Femur (tissue), 1 donor: ENCODE measurements at places on chromosomes 3 and 15.
A peak's percentile ranks its signal among the peaks of the same experiment; 100 is the strongest.

GRCh38 chr3:99504258-99504657, 134.1 kb upstream of the COL8A1 start:
- DNase-seq, result no peak

- no peak for DNase-seq
Measured at GRCh38 chr15:79212589-79213157, 69.8 kb upstream of the ANKRD34C start.

- DNase-seq, result no peak
Measured at GRCh38 chr3:138234401-138235179, 47.5 kb downstream of the ARMC8 start.

GRCh38 chr3:160556141-160556540, 9.2 kb downstream of the KPNA4 start:
- DNase-seq, result no peak

- DNase-seq, result no peak
Measured at GRCh38 chr3:118435851-118436350, 598.7 kb downstream of the IGSF11 start.

DNA sequence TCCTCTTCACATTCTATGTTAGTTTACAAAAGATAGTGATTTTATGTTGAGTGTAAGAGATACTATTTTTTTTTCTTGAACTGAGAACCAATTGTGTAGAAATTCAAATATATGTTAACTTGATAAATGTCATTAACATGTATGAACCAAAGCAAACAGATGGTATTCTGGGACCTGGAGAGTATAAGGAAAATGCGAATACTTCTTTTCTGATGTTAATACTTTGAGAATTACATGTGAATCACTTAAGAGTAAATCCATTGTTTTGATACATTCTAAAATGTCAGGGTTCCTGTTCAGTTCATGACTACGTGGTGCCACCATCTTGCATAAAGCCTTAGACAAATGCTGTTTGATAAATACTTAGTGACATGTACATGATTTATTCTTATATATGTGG, 541.3 kb downstream of the FGF12 start:
- DNase-seq, result no peak

DNA sequence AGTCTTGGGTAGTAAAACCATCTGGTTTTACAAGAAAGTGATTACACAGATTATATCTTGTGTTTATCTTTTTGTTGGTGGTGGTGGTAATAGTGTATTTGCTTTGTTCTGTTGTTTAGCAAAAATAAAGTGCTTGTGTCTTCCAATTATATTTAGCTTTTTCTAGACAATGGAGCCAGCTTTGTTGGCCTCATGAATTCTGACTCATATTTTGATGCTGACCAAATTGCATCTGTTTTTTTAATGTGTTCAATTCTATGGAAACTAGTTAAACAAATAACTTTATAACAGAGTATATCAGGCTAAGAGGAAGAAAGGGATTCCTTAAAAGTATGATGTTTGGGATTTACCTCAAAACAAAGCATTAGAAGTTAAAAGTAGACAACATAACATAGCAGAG, 69.3 kb upstream of the BFSP2 start:
- no peak for DNase-seq

- DNase-seq, result no peak
Measured at GRCh38 chr3:70753572-70753971, 441.1 kb upstream of the MDFIC2 start.

GRCh38 chr15:40871749-40872617, 2.1 kb downstream of the RHOV start:
- DNase-seq, result no peak

DNA sequence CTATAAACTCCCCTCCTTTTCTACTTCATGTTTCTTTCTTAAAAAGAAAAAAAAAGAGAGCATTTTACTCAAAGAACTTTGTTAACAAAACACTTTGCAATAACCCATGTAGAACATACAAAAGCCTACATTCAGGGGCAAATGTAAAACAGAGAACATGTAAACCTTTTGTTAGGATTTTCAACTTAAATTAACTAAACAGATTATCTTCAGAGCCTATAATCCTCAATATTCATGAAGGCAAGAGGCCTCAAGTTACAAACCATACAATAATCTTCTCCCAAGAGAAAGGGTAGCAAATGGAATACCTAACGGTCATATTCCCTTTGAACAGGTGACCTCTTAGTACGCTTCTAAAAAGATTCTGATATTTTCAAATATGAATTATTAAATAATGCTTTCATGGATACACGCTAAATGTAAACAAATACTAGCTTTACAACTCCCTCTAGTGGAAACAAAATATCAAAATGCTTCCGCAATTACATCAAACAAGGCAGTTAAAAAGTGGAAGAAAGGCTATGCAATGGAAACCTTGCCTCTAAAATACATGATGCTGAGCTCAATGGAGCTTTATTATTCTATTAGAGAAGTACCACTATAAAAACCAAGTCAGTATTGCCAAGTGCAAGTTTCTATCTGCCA, 9.9 kb downstream of the CEP152 start:
- DNase-seq, result no peak

DNA sequence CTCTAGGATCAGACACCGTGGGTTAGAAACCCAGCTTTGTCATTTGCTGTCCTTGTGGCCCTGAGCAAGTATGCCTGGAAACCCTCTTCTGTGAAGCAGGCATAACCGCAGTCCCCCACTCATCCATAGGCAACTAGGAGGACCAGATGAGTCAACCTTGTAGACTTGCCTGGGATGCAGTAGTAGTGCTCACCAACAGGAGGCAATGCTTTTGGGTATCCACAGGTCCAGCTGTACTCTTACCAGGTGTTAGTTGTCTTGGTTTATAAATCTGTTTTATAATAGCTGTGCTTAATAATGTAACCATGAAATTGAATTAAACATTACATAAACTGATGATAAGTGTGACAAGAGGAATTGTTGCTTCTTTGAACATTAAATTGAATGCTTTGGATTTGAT, 389.3 kb downstream of the IL20RB start:
- DNase-seq, result no peak

DNA sequence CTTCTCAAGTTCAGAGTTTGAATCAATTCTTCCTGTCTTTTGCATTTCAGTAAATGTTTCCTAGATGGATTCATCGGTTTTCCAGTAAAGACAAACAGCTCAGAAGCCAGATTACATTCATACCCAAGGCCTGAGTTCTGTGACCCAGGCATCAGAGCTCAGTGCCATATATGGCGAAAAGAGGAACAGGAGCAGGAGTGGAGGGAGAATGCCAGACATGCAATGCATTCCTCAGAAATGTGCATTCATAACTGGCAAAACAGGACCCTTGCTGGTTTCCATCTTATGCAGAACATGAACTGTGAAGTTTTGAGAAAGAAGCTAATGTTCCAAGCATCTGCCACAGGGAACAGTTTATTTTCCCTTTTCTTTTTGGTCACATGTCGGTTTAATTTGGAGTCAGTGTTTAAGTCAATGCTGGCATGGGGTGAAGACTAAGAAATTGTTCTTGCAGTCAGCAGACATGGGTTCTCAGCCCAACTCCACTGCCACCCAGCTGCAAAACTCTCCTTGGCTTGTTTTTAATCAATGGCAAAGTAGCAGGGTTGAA, 116.5 kb downstream of the LPP start:
- peak; percentile 27 for DNase-seq

DNA sequence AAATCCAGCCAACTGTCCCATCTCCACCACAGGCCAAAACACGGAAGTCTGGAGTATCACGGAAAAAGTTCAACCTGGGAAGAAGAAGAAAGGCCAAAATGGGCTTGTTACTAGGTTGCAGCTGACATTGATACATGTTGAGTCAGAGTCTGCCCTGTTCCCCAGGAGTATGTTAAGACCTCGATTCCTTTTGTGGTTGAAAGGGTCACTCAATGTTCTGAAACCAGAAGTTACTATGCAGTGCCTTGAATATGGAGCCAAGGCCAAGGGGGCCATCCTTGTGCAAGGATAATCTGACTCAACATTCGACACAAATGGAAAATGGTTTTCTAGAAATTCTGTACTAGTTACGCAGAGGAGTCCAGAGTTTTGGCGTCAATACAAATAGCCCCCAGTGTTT, 104.2 kb downstream of the DGKG start:
- no peak for DNase-seq

GRCh38 chr3:5188419-5189221, 1.1 kb downstream of the EDEM1 start:
- DNase-seq, result peak; percentile 35
